ENCODE measurements at places on chromosomes 2 and 18. TPM values are rescaled to one million over a fixed set of nuclear protein-coding genes. Genes with fewer than 3 reads are reported as not detected.

IL1RL1 gene
- 4.8 TPM for total RNA-seq

ZAP70 gene
- 302 TPM for total RNA-seq

CPO gene
- not detected for total RNA-seq

FSHR gene
- not detected for total RNA-seq

GRCh38 chr2:120880381-120880780 lies 144.7 kb downstream of the GLI2 start:
- no peak for DNase-seq

DNA sequence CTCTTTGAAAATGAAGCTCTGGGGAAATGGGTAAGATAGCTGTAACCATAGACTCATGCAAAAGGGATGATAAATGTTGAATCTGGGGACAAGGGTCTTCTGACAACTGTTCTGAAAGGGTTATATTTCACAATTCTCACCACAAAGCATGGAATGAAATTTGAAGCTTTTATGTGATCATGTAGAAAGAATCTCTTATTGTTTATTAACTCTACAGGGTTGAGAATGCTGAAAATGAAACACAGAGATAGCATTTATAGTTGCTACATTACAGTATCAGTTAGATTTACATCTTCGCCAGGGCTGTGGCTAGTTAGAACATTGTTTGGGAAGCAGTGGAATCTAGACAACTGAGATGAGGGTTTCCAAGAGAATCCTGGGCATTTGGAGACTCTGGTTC lies 97.4 kb upstream of the LHCGR start:
- DNase-seq, result no peak

GRCh38 chr2:45497355-45497754 lies 113.7 kb downstream of the SRBD1 start:
- no peak for DNase-seq
